ENCODE measurements at places on chromosomes 5 and 9. TPM values are rescaled to one million over a fixed set of nuclear protein-coding genes. Genes with fewer than 3 reads are reported as not detected.

Gene FGF1
- total RNA-seq: 9.6 TPM

Gene ARL14EPL
- not detected for total RNA-seq

Gene NRG2
- 0.56 TPM for total RNA-seq

Gene WDR5
- 22.0 TPM for total RNA-seq

Gene GRXCR2
- total RNA-seq: not detected

Gene MUSK
- total RNA-seq: 0.19 TPM

Gene IPO11
- total RNA-seq: 44.5 TPM

Gene NEUROG1
- not detected for total RNA-seq

Gene STPG3
- not detected for total RNA-seq

Gene PCDHB16
- 0.19 TPM for total RNA-seq

Gene ERCC6L2
- 63.1 TPM for total RNA-seq

Gene DOCK2
- 3.4 TPM for total RNA-seq

Gene TAS2R1
- 0.28 TPM for total RNA-seq

Gene SPOCK1
- 173 TPM for total RNA-seq

Gene CCDC192
- not detected for total RNA-seq

Gene AFAP1L1
- 9.6 TPM for total RNA-seq

Gene ZNF474
- not detected for total RNA-seq

Gene FGF18
- total RNA-seq: not detected

Gene PCDHA9
- total RNA-seq: under 0.01 TPM

Gene DIAPH1
- total RNA-seq: 41.4 TPM

Gene ANKDD1B
- 0.19 TPM for total RNA-seq

Gene GZMA
- total RNA-seq: not detected

Gene SYK
- total RNA-seq: not detected

Gene PCDHB2
- 6.5 TPM for total RNA-seq

Gene IRX2
- total RNA-seq: 0.56 TPM

Gene PHF24
- 0.28 TPM for total RNA-seq

Gene UBAP1
- total RNA-seq: 31.8 TPM

Gene GABBR2
- total RNA-seq: 0.56 TPM

Gene LECT2
- not detected for total RNA-seq

Gene LCN9
- not detected for total RNA-seq

Gene LIFR
- 34.1 TPM for total RNA-seq

Gene NHP2
- 101 TPM for total RNA-seq

Gene RUSC2
- 24.8 TPM for total RNA-seq

Gene MPDZ
- total RNA-seq: 86.0 TPM

Gene TMEM171
- total RNA-seq: 5.6 TPM

Gene NR6A1
- total RNA-seq: 0.19 TPM

Gene CCL28
- total RNA-seq: 6.2 TPM

Gene SPATA31E1
- not detected for total RNA-seq

Gene NSUN2
- total RNA-seq: 82.1 TPM

Gene ANKRD31
- total RNA-seq: 0.19 TPM

Gene GRIA1
- 0.19 TPM for total RNA-seq

Gene PKD2L2
- 0.38 TPM for total RNA-seq

Gene SARDH
- 9.6 TPM for total RNA-seq

Gene NR2F1-AS1
- total RNA-seq: 20.3 TPM

Gene FRRS1L
- 0.28 TPM for total RNA-seq

Gene SPATA31D4
- total RNA-seq: not detected

Gene ZDHHC11B
- total RNA-seq: under 0.01 TPM

Gene C9orf43
- 0.58 TPM for total RNA-seq

Gene CMBL
- total RNA-seq: 7.7 TPM

Gene IL5
- not detected for total RNA-seq

Gene NDST1
- total RNA-seq: 39.5 TPM

Gene BSPRY
- total RNA-seq: not detected

Gene FOXD4L5
- total RNA-seq: under 0.01 TPM

All from regular cardiac myocyte (primary cell).